ENCODE measurements at places on chromosomes 7 and 10.

DNA sequence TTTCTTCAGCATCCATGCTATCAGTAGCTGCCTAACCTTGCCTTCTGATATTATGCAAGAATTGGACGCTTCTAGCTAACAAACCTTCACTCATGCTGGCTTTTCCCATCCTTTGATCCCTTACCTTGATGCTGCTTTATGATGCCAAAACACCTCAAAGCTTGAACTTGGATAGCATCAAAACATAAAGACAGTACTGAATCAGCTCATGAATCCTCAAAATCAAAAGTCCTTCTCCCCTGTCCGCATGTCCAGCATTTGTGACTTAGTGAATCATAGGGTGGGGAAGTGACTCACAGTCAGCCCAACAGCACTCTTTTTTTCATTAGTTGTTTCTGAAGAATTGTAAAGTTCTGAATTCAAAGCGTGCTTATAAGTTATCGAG, 89.5 kb upstream of the PIK3CG start:
- no peak for DNase-seq

DNA sequence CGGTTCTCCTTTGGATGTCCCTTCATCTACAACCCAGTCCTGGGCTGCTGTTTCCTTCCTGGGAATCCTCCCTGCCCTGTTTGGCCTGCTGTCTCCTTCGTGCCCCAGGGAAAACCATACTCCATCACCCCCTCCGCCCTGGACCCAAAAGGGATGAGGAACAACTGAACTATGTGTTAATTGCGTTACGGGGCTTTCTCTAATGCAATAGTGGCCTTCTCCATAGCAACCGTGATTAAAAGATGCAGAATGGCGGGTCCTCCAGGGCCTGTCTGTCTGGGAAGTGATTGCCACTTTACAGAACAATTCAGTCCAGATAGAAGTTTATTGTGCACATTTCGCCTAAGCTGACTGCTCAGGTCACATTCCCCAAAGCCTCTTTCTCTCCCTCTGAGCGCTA, 112.0 kb upstream of the FGFR2 start:
- DNase-seq = no peak

DNA sequence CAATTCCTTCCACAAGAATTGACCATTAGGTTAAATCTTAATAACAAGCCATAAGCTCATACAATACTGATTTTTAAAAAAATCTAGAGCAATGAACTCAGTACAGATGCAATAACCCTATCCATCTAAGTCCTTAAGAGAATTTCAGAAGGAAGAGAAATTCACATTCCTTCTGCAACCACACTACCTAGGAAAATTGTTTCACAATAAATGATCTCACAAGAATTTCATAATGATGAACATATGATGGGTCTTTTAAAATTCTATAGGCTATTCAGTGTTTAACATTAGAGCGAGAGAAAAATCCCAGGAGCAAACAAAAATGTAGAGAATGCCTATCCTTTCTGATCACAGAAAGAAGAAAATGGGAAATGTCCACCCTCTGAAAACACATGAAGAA, 70.0 kb upstream of the MAGI2 start:
- no peak for DNase-seq

DNA sequence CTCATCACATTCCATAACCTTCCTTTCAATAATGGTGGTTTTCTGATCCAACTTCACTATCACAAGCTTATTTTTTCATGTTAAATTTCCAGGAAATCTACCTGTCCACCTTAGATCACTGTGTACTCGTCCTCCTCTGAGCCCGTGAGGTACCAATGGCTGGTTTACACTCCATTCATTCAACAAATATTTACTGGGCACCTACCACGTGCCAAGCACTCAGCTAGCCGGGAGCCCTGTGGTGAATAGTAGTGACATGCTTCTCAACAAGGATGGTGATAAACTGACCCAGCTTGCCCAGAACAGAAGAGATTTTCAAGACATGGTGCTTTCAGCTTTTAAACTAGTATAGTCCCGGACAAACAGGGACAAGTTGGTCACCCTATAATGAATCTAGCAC, 98.2 kb downstream of the FAM204A start:
- DNase-seq = no peak

- no peak for DNase-seq
Measured at GRCh38 chr10:7410862-7411670, at the start of gene SFMBT2. SFMBT2 (minus strand) TSS chr10:7411034; CDS start chr10:7381898, 29,136 bp downstream.

GRCh38 chr7:12257582-12257981, 46.5 kb downstream of the TMEM106B start:
- no peak for DNase-seq

DNA sequence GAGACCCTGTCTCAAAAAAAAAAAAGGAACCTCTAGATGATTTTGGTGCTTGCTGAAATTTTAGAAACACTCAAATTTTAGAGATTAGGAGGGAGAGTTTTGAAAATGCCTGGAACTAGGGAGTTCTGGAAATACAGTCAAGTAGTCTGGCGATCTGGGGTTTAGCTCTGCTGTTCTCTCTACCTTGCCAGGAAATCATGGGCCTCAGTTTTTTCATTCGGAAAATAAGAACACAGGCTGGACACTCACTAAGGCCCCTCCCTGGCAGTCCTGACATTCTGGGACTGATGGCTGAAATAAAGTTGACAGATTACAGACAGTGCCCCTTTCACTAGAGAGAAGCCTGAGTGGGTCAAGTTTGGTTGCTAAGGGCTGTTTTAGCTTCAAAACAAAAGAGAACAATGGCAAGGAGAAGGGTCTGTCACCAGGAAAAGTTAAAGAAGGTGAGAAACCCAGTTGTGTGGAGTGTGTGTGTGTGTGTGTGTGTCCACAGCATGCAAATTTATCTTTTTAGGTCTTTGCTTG, 25.0 kb upstream of the CALN1 start:
- no peak for DNase-seq

DNA sequence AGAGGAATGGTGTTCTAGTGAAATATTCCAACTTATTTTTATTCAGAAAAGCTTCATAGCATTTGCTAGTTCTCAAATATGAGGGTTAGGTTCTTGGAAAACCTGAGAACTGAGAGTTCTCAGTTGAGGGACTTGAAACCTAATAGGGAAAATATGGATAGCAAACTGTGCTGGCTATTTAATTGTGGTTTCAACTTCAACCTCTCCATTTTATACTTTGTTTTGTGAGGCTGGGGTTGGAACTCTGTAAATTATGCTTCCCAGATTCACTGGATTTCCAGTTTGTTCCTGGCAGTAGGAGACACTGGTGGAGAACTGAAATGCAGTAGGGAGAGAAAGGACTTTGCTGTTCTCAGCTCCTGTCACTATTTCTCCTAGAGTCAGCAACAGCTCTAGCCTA, 52.7 kb downstream of the CDK14 start:
- DNase-seq = no peak

DNA sequence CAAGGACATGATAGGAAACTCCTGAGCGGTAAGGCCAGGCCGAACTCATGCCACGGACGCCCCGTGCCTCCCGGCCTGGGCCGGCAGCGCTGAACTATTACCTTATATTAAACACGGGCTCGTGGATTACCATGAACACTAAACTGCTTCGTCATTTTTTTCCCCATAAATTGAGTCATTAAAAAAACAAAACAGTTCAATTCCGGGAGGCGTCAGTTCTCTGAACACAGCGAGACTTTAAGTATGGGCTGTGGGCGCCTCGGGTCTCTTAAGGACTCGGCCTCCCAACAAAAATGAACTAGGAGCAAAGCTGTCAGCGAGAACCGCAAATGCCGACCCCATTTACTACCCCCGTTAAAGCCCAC, 519 bp downstream of the PITRM1 start:
- DNase-seq = no peak

DNA sequence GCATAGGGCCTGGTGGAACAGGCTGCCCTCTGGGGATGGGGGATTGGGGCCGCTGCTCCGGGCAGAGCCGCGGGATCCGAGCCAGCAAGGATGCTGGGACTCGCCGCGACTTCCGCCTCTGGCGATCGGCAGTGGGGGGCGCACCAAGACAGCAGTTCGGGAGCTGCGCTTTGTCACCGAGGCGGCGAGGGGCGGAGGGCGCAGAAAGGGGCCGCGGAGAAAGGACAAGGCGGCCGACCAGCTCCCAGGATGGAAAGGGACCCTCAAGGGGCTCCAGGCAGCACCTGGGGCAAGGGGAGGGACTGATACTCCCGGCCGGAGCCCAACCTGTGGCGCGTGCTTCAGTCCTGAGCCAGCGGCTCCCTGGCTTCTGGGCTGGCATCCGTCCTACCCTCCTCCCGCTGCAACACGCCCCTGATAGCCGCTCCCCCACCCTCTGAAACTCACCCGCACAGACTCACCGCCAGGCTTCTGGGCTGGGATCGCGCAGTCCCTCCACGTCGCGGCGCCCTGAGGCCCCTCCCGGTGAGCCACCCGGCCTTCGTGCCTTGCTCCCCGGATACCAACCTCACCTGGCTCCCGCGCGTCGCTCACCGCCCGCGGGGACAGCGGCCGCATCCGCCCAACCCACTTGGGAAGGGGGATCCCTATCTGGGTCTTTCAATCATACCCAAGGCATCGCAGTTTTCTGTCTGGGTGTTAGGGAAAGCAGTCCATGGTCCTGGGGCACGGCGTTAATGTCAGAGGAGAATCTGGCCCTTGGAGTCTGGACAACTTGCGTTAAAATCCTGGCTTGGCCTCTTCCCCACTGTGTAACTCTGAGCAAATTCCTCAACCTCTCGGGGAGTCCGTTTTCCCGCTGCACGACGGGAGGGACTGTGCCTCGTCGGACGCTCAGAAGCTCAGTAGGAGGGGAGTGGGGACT, 7.0 kb upstream of the EVX1 start:
- DNase-seq = no peak

- DNase-seq = no peak
Measured at GRCh38 chr10:68628576-68629127, 68.5 kb downstream of the TET1 start.

- no peak for DNase-seq
Measured at GRCh38 chr10:32650246-32650655, 204.3 kb downstream of the CCDC7 start.
